ENCODE measurements at places on chromosomes 12 and 14.

- DNase-seq = no peak
Measured at GRCh38 chr14:50635141-50635540, 33.0 kb downstream of the SAV1 start.

GRCh38 chr12:11578461-11578993 lies 70.9 kb upstream of the ETV6 start:
- DNase-seq = no peak

- peak; percentile 86 for DNase-seq
Measured at GRCh38 chr14:65070471-65070976, 31.8 kb downstream of the MAX start.

- DNase-seq = no peak
Measured at GRCh38 chr14:84670796-84671195, 859.1 kb upstream of the FLRT2 start.

- no peak for DNase-seq
Measured at GRCh38 chr12:101915841-101916240, 38.5 kb downstream of the DRAM1 start.
